ENCODE measurements at places on chromosomes 3 and 15. TPM values are rescaled to one million over a fixed set of nuclear protein-coding genes. Genes with fewer than 3 reads are reported as not detected.

GRCh38 chr3:71329817-71330216 lies 253.7 kb downstream of the FOXP1 start:
- peaks cover 7% of the 10 kb centered on the region for H3K4me1 ChIP-seq
- H3K36me3 ChIP-seq: peaks cover 35% of the 10 kb centered on the region
- no peak overlapping the region for H3K4me3 ChIP-seq
- no peak for DNase-seq

GRCh38 chr3:100637197-100637631 lies 27.8 kb downstream of the ADGRG7 start:
- no peak overlapping the region for H3K4me3 ChIP-seq
- no peaks in the 10 kb centered on the region for H3K27me3 ChIP-seq
- H3K4me1 ChIP-seq: peaks cover 39% of the 10 kb centered on the region
- no peak for DNase-seq
- H3K27ac ChIP-seq: peak overlapping the region; percentile 46

The CTXND1 gene
- total RNA-seq: 1.1 TPM

GRCh38 chr15:56886363-56886931 lies 32.0 kb upstream of the TCF12 start:
- no peaks in the 10 kb centered on the region for H3K36me3 ChIP-seq
- H3K27ac ChIP-seq: peak overlapping the region; percentile 97
- H3K27me3 ChIP-seq: no peaks in the 10 kb centered on the region
- peaks cover 27% of the 10 kb centered on the region for H3K4me1 ChIP-seq
- H3K4me3 ChIP-seq: peak overlapping the region; percentile 82

GRCh38 chr15:83516935-83517334 lies 69.8 kb downstream of the SH3GL3 start:
- H3K4me1 ChIP-seq: peaks cover 15% of the 10 kb centered on the region
- DNase-seq: no peak

GRCh38 chr3:48306860-48307530 lies 26.5 kb downstream of the SPINK8 start:
- H3K4me1 ChIP-seq: peaks cover under 1% of the 10 kb centered on the region
- no peak for DNase-seq
- H3K27me3 ChIP-seq: peaks cover 39% of the 10 kb centered on the region
- no peaks in the 10 kb centered on the region for H3K36me3 ChIP-seq
- H3K27ac ChIP-seq: no peak overlapping the region

The MYNN gene
- total RNA-seq: 15.5 TPM

- H3K27me3 ChIP-seq: no peaks in the 10 kb centered on the region
- H3K27ac ChIP-seq: peak overlapping the region; percentile 35
- H3K4me3 ChIP-seq: no peak overlapping the region
- peaks cover 34% of the 10 kb centered on the region for H3K36me3 ChIP-seq
- no peak for DNase-seq
Observed at GRCh38 chr3:186971578-186971977, 41.3 kb downstream of the ST6GAL1 start.

The C3orf20 gene
- 0.19 TPM for total RNA-seq

The AMT gene
- total RNA-seq: 32.8 TPM

DNA sequence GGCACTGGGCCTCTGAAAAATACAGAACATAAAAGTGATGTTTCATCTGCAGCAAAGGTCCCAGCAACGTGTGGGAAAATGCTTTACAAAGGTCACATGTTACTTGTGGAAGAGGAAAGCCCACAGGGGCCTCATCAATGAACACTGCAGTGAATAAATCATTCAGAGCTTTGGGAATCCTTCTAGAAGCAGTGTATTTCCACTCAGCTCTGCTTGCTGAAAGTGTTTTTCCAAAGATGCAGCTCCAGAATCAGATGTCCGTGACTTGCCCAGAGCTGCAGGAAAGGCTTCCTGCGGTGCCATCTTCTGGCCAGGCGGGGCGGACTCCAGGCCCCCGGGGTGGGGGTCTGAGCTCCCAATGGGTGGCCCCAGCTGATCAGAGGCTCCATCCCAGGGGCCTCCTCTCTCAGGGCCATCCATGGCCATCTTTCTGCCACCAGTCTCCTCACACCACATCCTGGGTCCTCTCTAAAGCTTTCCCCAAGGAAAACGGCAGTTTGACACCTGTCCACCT lies 81.5 kb downstream of the C3orf70 start:
- H3K4me1 ChIP-seq: peaks cover 6% of the 10 kb centered on the region
- no peaks in the 10 kb centered on the region for H3K36me3 ChIP-seq
- H3K4me3 ChIP-seq: no peak overlapping the region
- no peak for DNase-seq
- no peak overlapping the region for H3K27ac ChIP-seq
- H3K27me3 ChIP-seq: no peaks in the 10 kb centered on the region

DNA sequence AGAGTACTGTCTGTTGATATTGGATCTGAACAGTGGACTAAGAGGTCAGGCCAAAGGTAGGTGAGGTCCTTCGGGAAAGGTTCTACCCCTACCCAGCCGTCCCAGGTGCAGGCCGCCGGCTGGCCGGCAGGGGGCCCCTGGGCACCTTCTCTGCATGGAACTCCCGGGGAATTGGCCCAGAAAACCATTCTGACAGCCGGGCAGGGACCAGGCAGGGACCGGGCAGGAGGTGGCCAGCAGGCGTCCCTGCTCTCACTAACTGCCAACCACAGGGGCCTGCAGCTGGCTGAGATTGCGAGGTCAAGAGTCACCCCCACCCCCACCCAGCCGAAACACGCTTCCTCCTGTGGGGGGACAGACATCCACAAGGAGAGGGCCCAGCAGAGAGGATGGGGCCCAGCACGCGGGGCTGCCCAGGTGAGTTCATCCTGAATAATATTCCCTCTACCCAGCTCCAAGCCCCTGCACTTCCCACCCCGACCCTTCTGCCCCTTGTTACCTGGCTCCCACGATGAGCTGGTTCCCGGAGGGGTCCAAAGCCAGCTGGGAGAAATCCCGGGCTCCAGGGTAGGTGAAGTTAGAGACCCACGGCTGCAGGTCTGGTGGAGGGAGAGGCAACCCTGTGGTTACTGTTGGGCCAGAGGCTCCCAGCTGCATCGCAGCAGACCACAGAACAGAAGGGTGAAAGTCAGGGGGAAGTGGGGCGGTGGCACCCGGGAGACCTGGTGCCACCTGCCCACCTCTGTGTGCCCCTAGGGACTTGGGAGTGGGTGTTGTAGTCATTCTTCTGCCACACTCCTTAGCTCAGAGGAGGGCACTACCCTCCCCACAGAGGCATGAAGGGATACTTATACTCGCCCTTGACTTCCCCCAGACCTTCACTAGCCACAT lies 84.4 kb downstream of the SEMA5B start:
- H3K27ac ChIP-seq: no peak overlapping the region
- no peaks in the 10 kb centered on the region for H3K36me3 ChIP-seq
- H3K27me3 ChIP-seq: peaks cover 13% of the 10 kb centered on the region
- H3K4me1 ChIP-seq: no peaks in the 10 kb centered on the region

- DNase-seq: no peak
- peaks cover 8% of the 10 kb centered on the region for H3K4me1 ChIP-seq
- no peaks in the 10 kb centered on the region for H3K36me3 ChIP-seq
- H3K4me3 ChIP-seq: no peak overlapping the region
Observed at GRCh38 chr3:146058241-146058640, 102.7 kb downstream of the PLOD2 start.

- H3K27me3 ChIP-seq: no peaks in the 10 kb centered on the region
- H3K4me3 ChIP-seq: no peak overlapping the region
- H3K36me3 ChIP-seq: no peaks in the 10 kb centered on the region
- H3K4me1 ChIP-seq: no peaks in the 10 kb centered on the region
Observed at GRCh38 chr3:125075738-125076137, 19.9 kb upstream of the HEG1 start.

The RTP1 gene
- total RNA-seq: not detected

- H3K4me3 ChIP-seq: no peak overlapping the region
- no peaks in the 10 kb centered on the region for H3K27me3 ChIP-seq
- DNase-seq: no peak
- no peak overlapping the region for H3K27ac ChIP-seq
- H3K36me3 ChIP-seq: peaks cover 2% of the 10 kb centered on the region
Observed at GRCh38 chr3:69091389-69092029, 6.8 kb downstream of the ARL6IP5 start.

The GOLGA6A gene
- total RNA-seq: 0.89 TPM

GRCh38 chr15:47917881-47918280 lies 200.6 kb downstream of the SEMA6D start:
- no peak overlapping the region for H3K4me3 ChIP-seq
- no peaks in the 10 kb centered on the region for H3K4me1 ChIP-seq
- DNase-seq: no peak
- no peak overlapping the region for H3K27ac ChIP-seq
- no peaks in the 10 kb centered on the region for H3K27me3 ChIP-seq

DNA sequence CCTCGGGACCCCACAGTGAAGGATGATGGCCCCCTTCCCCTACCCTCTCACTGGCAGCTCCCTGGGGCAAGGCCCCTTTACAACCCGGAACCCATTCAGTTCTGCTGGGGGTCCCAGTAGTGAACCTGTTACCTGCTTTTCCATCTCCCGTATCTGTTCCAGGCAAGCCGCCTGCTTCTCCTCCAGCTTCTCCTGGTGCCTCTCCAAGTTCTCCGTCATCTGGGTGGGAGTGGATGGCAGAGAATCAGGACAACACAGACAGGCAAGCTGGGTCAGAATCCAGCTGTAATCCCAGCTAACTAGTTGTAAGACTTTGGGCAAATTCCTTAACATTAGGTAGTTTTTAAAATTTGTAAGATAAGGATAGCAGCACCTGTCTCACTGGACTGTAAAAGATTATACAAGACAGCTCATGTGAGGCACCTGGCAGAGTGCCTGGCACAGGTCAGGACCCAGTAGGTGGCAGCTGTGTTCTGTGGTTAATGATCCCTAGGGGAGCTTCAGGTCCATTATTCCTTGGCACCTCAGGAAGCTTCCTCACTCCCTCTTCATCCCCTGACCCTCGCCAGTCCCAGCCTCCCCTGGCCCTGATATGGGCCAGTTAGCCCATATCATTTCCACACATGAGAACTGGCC lies 6.4 kb upstream of the ANKRD63 start:
- no peaks in the 10 kb centered on the region for H3K36me3 ChIP-seq
- H3K27me3 ChIP-seq: peaks cover 84% of the 10 kb centered on the region
- H3K4me3 ChIP-seq: no peak overlapping the region

DNA sequence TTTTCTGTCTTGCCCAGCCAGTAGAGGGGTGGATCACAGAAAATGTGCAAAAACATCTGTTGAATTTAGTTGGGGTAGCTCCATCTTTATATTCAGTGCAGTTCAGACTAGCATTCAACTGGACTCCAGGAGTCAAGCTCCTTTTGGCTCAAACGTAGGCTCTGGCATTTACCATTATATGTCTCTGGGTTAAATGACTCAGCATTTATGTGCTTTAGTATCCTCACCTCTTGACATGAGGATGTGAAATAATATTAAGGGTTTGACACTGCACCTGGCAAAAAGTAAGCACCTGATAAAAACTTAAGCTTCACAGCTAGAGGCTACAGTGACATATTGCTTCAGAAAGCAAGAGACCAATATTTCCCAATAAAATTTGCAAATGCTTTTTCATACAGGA lies 14.8 kb downstream of the PRC1 start:
- H3K4me3 ChIP-seq: no peak overlapping the region
- H3K27ac ChIP-seq: peak overlapping the region; percentile 56
- H3K4me1 ChIP-seq: no peaks in the 10 kb centered on the region
- no peak for DNase-seq
- peaks cover 36% of the 10 kb centered on the region for H3K36me3 ChIP-seq
- no peaks in the 10 kb centered on the region for H3K27me3 ChIP-seq

DNA sequence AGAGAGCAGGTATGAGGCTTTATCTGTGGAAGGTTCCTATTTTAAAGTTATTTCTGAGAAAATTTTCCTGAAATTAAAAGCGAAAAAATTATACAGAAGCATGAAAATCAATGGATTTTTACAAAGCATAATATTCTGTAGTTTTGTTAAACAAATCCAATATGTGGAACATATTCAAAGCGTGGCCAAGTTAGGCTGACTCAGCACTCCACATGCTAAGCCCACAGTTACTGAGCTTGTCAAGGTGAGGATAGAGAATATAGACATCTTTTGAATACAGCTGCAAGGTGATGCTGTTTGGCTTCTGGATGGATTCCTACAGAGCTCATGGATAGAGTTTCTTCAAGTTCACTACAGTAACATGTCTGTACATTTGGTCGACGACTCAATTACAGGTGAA lies 302.5 kb downstream of the C3orf38 start:
- no peaks in the 10 kb centered on the region for H3K36me3 ChIP-seq
- DNase-seq: no peak
- H3K4me3 ChIP-seq: no peak overlapping the region
- H3K27ac ChIP-seq: no peak overlapping the region

GRCh38 chr3:117104792-117105191 lies 395.2 kb downstream of the TUSC7 start:
- H3K4me1 ChIP-seq: peaks cover 1% of the 10 kb centered on the region
- DNase-seq: no peak
- no peaks in the 10 kb centered on the region for H3K27me3 ChIP-seq
- H3K27ac ChIP-seq: no peak overlapping the region
- H3K4me3 ChIP-seq: no peak overlapping the region

DNA sequence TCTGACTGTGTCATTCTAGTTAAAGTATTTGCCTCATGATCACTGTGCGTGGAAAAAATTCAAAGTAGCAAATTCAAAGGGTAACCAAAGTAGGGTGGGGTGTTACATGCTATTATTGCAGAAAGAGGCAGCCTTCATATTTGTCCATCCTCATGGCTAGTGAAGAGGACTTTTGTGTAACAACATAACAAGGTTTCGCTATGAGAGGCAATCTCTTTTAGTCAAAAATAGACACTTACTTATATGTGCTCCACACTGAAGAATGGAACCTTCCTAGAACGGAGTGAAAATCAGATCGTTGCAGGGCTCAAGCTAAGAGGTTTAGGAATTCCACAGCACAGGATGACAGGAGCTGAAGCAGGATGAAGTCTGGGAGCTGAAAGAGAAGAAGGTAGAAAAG lies 345.1 kb upstream of the CBLB start:
- H3K27ac ChIP-seq: no peak overlapping the region
- DNase-seq: no peak
- no peak overlapping the region for H3K4me3 ChIP-seq

- no peak overlapping the region for H3K27ac ChIP-seq
- H3K36me3 ChIP-seq: no peaks in the 10 kb centered on the region
- H3K27me3 ChIP-seq: peaks cover 6% of the 10 kb centered on the region
- H3K4me1 ChIP-seq: peaks cover 21% of the 10 kb centered on the region
- H3K4me3 ChIP-seq: no peak overlapping the region
Observed at GRCh38 chr3:72891053-72891855, 3.4 kb downstream of the GXYLT2 start.

The SERPINI2 gene
- 1.8 TPM for total RNA-seq

DNA sequence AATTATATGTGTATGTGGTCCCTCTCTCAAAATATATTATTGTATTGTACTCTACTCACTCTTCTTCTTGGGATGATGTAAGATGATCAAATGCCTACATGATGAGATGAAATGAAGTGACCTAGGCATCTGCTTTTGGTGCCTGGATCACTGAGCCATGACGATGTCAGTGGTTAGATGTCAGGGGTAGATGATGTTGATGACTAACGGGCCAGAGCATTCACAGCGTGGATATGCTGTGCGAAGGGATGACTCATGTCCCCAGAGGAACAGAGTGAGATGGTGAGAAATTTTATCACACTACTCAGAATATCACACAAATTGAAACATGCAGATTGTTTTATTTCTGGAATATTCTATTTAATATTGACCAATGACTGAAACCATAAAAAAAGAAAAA lies 233.9 kb upstream of the CADM2 start:
- H3K27ac ChIP-seq: no peak overlapping the region
- no peak for DNase-seq
- no peaks in the 10 kb centered on the region for H3K36me3 ChIP-seq
- H3K4me1 ChIP-seq: no peaks in the 10 kb centered on the region

Data from progenitor cell of endocrine pancreas (in vitro differentiated cells).